ENCODE measurements at places on chromosomes 16 and 17. TPM values are rescaled to one million over a fixed set of nuclear protein-coding genes. Genes with fewer than 3 reads are reported as not detected.

TOP2A gene
- total RNA-seq, result 291 TPM

ABCA5 gene
- 2.3 TPM for total RNA-seq

CLEC19A gene
- 0.35 TPM for total RNA-seq

DNA sequence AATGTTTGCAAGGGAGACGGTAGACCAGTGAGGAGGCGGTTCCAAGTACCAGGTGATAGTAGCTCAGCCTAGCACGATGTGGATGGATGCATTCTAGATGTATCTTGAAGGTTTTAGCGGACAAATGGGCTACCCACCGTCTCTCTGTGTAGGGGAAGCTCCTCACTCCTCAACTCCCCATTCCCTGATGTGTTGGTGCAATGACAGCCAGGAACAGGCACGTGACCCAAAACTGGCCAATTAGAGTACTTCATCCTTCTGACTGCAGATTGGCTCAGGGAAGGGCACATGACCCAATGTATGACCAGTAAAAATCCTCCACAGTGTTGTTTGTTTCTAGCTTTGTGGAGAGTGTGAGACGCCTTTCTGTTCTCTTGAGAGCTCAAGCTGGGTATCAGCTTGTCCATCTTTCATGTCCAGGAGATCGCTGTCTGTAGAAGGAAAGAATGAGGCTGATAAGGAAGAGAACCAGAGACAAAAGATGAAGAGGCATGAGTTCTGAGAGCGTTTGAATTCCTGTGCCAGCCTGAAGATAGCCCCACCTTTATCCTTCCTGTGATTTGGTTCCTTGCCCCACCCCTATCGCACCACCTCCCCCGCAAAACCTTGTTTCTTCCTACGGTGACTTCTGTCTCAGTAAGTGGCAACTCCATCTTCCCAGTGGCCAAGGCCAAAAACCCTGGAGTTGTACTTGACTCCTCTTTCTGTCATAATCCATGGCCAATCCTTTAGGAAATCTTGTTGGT lies 2.3 kb upstream of the BORCS6 start:
- peak; percentile 82 for DNase-seq

DNA sequence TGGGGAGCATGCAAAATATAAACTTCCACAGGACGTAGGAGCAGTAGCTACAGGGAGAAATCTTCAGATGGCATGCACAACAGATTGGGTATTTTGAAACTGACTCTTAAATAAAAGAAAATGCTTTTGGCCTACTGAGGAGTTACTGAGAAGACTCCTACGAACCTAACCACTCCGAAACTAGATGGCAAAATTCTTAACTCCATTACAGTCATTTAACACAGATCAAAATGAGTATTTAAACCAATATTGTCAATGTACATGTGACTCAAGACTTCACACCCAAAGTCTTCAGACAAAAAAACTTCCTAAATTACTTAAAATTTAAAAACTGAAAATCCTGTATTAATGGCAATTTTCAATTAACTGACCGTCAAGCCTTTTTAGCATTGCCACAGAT lies 8.4 kb upstream of the TERB1 start:
- no peak for DNase-seq

DNA sequence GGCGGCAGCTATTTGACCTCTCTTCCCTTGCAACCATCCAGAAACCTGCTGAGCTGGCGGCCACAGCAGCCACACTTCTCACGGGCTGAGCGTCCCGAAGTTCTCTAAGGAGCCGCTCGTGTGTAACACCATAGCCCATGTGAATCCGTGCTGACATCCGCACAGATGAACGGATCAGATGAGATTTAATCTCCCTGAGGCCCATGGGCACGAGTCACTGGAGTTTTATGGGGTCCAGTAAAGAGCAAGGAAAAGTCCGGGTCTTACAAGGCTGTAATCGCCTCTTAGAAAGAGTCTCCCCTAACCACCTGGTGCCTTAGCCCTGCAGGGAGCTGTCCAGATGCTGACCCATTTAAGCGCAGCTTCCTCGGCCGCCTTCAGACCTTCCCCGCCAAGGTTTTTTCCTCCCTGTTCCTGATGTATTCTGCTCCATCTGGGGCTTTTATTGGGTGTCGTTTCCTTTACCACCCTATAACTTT lies 5.5 kb upstream of the CACNG5 start:
- DNase-seq, result peak; percentile 41

GRCh38 chr16:63712725-63713124 lies 1409.1 kb downstream of the CDH11 start:
- no peak for DNase-seq

All from H1 (cell line).